ENCODE measurements at places on chromosomes 2 and 18.

- DNase-seq: no peak
These were observed 75.5 kb upstream of the CCDC68 start for GRCh38 chr18:55034742-55035141.

- no peak for DNase-seq
These were observed 133.7 kb downstream of the FBXO15 start for GRCh38 chr18:74013955-74014354.

DNA sequence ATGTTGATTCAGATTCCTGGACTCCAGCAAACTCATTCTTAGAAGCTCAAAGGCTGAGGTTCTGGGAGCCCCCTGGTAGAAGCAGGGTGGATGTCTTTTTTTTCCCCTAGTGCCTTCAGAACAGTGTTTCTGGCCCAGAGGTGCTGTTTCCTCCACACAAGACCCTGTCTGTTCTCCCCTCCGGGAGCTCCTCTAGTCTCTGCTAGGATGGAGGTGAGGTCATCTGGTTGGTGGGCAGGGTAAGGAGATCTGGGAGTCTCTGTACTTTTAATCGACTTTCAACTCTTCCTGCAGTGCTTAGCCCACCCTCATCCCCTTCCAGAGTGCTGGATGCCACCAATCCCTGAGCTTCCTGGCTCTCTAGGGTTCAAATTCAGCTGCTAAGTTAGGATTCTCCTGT is 192.0 kb downstream of the SH3BP4 start:
- no peak for DNase-seq

- DNase-seq: peak; percentile 100
These were observed 11.3 kb downstream of the STK17B start for GRCh38 chr2:196160101-196160500.

GRCh38 chr2:162838136-162838497 is 450 bp downstream of the KCNH7 start:
- no peak for DNase-seq

DNA sequence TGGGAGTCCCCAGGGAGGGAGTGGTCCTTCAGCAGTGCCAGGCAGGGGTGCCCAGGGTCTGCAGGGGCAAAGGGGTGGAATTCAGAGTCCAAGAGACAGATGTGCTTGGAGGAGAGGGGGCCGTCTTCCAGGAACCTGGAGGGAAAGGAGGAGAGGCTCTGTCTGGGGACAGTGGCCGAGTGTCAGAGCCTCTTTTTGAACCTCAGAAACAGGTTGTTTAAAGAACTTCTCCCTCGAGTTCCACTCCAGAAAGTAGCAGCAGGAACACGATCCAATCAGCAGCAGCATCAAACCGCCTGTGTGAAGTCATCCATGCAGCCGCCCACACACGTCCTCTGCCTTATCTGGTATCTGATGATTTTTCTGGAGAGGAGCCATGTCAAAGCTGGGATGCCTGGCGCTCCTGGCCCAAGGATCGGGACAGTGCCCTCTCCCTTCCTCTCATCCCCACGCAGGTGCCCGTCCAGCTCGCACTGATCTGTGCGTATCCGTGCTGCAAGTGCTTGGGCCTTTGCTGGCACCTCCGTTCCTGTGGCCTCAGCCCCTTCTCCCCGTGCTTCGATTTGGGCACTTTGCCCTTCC is 205.1 kb downstream of the NDUFA10 start:
- DNase-seq: no peak

GRCh38 chr18:74610051-74610615 is 12.5 kb downstream of the ZNF407 start:
- DNase-seq: no peak

- peak; percentile 51 for DNase-seq
These were observed 387.6 kb downstream of the FIGN start for GRCh38 chr2:163347982-163348856.

- DNase-seq: no peak
These were observed 94.3 kb upstream of the TEX51 start for GRCh38 chr2:126804347-126804746.

- DNase-seq: no peak
These were observed 230.0 kb downstream of the ACTR3 start for GRCh38 chr2:114119862-114120261.

- DNase-seq: no peak
These were observed 2.2 kb downstream of the NOL4 start for GRCh38 chr18:34222307-34223163.

DNA sequence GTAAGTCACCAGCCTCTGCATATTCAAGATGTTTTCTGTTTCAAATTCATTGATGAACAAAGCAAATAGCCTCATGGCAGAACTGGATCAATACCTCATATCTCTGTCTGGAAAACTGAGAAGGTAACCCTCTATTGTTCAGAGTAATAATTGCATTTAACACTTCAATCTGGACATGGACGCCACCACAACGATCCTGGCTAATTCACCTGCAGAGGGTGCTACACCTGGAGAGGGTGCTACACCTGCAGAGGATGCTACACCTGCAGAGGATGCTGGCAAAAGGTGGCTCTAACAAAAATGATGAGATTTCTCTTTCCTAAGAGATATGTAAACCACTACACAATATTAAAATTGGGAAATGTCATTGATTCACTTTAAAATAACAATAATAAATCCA is 183.1 kb upstream of the HNRNPA3 start:
- DNase-seq: no peak

- DNase-seq: peak; percentile 29
These were observed at the start of gene BOK for GRCh38 chr2:241558532-241559322. TSS of gene BOK (plus strand) at chr2:241558745. CDS start at chr2:241559484, 739 bp downstream.

- DNase-seq: no peak
These were observed 1210.2 kb downstream of the DPP10 start for GRCh38 chr2:115652652-115653051.

DNA sequence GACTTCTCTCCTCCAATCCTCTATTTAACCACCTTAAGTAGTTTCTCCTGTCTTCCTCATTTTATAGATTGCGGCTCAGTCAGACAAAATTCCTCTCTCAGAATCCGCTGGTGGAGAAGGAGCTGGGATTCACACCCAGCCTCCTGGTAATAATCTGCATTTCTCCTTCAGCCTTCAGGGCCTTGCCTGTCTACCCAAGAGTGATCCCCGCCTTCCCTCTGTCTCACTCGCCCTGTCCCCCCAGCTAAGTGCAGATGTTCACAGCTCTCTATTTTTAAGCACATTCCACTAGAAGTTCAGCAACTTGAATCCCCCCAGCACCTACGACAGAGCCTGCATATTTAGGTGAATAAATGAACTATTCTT is 212.5 kb upstream of the HAAO start:
- no peak for DNase-seq

GRCh38 chr18:50240080-50240563 is 26.2 kb downstream of the CFAP53 start:
- no peak for DNase-seq

DNA sequence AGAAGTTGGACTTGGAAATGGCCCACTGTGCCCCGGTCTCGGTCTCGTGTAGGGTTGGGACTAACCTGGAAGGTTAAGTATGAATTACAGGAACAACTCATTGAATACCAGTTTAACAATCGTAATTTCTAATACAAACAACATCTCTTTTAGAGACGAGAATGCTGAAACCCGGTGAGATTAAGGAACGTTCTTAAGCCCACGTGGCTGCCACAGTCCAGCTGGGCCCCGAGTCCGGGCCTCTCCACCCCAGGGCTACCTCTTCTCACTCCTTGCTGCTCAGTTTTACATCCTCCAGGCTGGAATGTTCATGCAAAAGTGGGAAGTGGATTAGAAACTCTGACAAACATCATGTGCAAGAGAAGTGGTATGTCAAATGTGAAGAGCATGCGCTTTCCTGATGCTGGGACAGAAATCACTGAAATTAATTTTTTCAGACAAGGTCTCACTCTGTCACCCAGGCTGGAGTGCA is 29.4 kb downstream of the NGEF start:
- DNase-seq: no peak

DNA sequence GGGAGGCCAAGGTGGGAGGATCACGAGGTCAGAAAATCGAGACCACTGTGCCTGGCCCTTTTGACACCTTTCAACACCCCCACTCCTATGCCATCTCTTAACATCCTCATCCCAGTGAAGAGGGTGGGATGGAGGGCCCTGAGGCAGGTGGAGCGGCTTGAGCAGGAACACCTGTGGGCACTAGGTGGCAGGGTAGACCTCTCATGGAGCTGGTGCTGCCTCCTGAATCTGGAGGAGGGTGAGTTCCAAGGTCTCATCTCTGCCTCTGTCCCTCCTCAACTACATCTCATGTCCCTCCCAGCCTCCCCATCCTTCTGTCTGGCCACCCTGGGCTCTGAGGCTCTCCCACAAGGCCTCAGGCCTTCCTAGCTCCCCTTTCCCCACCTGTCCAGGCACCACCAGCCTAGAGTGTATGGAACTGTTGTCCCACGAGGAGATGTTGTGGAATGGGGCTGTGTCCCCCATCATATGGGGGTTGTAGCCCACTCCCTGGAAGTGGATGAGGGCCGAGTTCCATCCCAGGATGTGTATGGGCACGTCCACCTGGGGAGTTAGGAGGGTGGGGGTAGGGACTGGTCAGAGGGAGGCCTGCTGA is 17.0 kb upstream of the CRYBA2 start:
- no peak for DNase-seq

GRCh38 chr2:45096996-45097395 is 87.7 kb upstream of the SIX2 start:
- DNase-seq: no peak

- no peak for DNase-seq
These were observed 43.3 kb downstream of the NFATC1 start for GRCh38 chr18:79438898-79439627.

DNA sequence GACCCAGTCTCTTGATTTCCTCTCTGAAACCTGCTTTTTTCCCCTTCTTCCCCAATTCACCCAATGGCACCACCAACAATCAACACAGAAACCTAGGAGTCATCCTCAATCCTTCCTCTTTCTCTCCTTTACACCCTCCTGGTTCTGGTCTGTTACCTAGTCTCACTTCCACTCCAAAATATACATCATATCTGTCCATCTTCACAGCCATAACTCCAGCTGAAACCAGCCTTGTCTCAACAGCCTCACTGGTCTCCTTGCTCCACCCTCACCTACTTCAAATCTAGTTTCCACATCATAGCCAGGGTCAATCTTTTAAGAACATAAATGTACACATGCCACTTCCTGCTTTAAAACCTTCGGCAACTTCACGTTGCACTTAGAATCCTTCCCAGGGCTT is 11.8 kb upstream of the TWSG1 start:
- DNase-seq: no peak

DNA sequence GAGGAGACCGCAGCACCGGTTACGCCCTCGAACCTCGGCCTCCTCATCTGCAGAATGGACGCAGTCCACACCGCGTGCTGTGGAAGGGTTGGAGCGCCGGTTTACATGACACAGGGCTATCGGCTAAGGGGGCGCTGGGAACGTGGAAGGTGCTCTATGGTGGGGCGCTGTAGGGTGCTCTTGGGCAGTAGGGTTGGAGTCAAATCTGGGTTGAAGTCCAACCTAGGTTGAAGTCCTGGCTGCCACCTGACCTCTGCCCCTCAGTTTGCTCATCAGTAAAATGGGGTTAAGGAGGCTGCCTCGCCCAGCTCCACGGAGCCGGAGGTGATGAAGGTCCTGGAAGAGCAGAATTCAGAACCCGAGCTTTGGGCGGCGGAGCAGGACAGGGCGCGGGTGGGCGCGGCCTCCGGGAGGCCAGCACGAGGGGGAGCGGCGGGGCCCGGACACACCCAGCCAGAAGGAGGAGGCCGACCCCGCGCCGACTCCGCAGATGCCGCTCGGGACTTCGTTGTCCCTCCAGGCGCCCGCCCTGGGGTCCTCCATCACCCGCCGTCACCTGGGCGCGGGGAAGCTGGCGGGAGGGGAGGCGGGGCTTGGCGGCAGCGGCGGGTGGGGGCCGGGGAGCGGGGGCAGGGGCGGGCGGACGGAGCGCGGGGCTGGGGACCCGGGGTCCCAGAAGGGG is 558 bp upstream of the GAREM2 start:
- DNase-seq: no peak

DNA sequence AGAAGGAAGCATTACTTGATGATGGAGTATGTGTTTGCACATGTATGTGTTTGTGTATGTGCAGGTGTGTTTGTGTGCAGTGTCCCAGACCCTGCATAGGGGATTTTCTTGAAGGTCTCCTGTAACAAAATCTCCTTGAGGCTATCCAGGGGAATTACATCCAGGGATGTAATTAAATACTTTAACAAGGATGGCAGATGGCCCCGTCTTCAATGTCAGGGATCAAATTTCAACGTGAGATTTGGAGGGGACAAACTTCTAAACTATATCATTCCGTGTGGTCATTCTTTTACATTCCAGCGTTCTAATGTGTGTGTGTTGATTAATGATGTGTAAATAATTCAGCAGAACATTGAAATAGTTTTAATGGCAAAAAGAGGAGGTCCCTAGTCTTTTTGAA is 3.3 kb downstream of the UGT1A9 start:
- DNase-seq: no peak

DNA sequence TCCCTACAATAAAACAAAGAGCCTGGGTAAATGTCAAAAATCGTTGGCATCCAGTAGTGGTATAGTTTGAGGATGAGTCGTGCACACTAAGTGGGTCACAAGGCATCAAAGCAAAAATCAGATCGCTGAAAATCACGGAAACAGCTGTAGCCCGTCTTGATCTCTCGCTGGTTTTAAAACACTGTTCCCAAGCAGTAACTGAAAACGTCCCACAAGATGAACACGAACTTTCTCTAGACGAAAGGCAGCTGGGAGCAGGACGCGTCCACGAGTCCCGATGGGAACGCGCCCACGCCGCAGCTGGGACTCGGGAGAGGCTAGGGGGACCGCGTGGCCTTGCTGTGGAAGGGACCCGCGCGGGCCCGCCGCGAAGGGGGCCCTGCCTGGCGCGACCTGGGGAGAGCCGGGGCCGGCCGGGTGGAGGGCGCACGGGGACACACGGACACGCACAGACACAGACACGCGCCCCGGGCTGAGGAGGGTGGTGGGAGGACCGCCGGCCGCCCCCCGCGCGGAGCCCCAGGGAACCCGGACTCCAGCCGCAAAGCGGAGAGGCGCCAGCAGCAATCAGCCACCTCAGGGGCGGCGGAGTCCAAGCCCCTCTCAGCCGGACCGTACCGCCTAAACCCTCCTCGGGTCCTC is 651 bp downstream of the STK17B start:
- DNase-seq: peak; percentile 72

DNA sequence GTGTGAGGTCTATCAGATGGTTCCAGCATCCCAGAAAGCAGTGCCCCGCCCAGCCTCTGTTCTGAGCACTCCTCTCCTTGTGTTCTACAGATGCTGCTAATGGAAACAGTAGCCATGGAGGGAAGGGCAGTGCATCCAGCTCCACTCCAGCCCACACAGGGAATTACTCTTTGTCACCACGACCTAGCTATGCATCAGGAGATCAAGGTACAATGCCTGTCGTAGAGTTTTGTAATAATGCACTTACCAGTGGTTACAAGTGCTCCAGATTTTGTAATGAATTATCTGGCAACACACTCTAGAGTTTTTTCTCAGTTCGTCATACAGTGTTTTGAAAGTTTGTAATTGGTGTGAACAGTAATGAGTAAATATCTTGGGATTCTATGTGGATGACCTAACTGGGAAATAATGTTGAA is 161.1 kb downstream of the ESCO1 start:
- DNase-seq: no peak

- no peak for DNase-seq
These were observed 274.8 kb upstream of the NCKAP5 start for GRCh38 chr2:133843091-133843490.

- DNase-seq: peak; percentile 95
These were observed 76.8 kb upstream of the SLC14A2 start for GRCh38 chr18:45538444-45538843.

- no peak for DNase-seq
These were observed 148.2 kb downstream of the CERS6 start for GRCh38 chr2:168604252-168604651.

GRCh38 chr2:132599556-132599955 is 70.4 kb downstream of the LYPD1 start:
- no peak for DNase-seq
